ENCODE measurements at places on chromosomes 12 and 14.

GRCh38 chr14:83163016-83163415, 1629.4 kb upstream of the SEL1L start:
- no peak for DNase-seq
- no peaks in the 10 kb centered on the region for H3K27me3 ChIP-seq
- peak overlapping the region; percentile 31 for H3K4me3 ChIP-seq
- H3K4me1 ChIP-seq, result peaks cover 9% of the 10 kb centered on the region

- H3K27me3 ChIP-seq, result no peaks in the 10 kb centered on the region
- no peaks in the 10 kb centered on the region for H3K36me3 ChIP-seq
- H3K4me3 ChIP-seq, result no peak overlapping the region
- no peak overlapping the region for H3K27ac ChIP-seq
Observed at GRCh38 chr12:116898669-116899068, 12.1 kb upstream of the FBXW8 start.

- H3K27me3 ChIP-seq, result no peaks in the 10 kb centered on the region
- no peaks in the 10 kb centered on the region for H3K36me3 ChIP-seq
- no peak overlapping the region for H3K4me3 ChIP-seq
Observed at GRCh38 chr14:106813477-106813823, 1287.1 kb downstream of the TMEM121 start.

GRCh38 chr12:128796439-128797118, 27.2 kb downstream of the SLC15A4 start:
- no peak for DNase-seq
- H3K27ac ChIP-seq, result peak overlapping the region; percentile 82

GRCh38 chr14:89588840-89589296, 171.8 kb upstream of the FOXN3 start:
- no peaks in the 10 kb centered on the region for H3K27me3 ChIP-seq
- no peaks in the 10 kb centered on the region for H3K4me1 ChIP-seq
- no peaks in the 10 kb centered on the region for H3K36me3 ChIP-seq
- H3K27ac ChIP-seq, result no peak overlapping the region
- no peak for DNase-seq

DNA sequence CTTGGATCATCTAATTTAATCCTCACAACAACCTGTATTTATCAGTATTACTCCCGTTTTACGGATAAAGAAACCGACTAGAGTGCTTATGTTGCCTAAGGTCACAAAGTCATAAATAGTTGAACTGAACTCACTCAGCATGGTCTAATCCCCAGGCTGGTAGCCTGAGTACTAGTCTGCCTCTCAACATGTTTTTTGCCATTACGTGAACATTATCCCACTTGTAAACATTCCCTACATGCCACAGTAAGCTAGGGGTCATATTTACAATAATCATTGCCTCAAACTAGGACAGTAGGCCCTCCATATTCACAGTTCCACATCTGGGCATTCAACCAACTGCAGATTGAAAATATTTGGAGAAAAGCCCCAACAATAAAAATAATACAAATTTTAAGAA, 12.1 kb downstream of the SNRPF start:
- H3K27me3 ChIP-seq, result no peaks in the 10 kb centered on the region
- no peak overlapping the region for H3K4me3 ChIP-seq
- no peaks in the 10 kb centered on the region for H3K36me3 ChIP-seq
- no peak overlapping the region for H3K27ac ChIP-seq
- DNase-seq, result no peak

DNA sequence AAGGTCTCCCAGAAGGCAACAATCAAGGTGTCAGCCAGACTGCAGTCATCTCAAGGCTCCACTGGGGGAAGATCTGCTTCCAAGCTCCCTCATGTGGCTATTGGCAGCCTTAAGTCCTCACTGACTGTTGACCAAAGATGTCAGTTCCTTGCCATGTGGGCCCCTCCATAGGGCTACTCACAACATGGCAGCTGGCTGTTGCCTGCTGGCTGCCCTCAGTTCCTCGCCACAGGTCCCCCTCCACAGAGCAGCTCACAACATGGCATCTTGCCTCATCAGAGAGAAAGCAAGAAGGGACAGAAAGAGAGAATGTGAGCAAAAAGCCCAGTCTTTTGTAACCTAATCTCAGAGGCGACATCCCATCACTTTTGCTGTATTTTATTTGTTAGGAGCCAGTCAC, 34.4 kb upstream of the EGLN3 start:
- no peaks in the 10 kb centered on the region for H3K27me3 ChIP-seq
- H3K27ac ChIP-seq, result no peak overlapping the region
- H3K4me3 ChIP-seq, result no peak overlapping the region
- no peak for DNase-seq

DNA sequence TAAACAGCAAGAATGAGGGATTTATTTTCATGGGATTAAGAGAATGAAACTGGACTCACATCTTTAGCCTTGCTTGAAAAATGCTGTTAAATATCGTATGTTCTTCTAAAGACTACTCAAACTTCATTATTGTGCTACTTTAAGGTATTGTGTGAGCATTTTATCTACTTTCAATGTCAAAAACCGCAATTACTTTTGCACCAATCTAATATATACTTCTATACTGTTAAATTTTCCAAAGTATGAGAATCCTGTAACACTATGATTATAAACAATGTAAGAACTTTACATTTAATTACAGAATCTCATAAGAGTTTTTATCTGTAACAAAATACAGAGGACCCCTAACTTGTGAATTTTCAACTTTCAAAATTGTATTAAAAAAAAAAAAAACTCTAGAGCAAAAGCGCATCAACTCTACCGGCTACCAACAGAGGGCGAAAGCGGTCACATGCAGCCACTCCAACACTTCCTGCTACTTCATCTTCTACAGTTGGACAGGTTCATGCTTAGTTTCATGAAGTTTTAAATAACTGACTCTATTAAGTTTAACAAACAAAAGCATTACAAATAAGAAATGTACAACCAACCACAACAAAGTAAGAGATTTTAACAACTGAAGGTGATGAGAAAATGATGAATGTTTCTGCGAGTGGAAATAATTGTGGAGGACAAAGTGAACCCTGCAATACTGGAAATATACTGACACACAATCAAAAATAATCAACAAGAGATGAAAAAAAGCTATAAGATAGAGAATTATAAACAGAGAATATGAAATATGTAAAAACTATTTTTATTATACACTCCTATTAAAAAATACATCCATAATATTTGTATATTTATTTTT, 210.9 kb downstream of the MED13L start:
- no peak overlapping the region for H3K27ac ChIP-seq
- peaks cover 46% of the 10 kb centered on the region for H3K4me1 ChIP-seq
- H3K36me3 ChIP-seq, result no peaks in the 10 kb centered on the region
- H3K27me3 ChIP-seq, result no peaks in the 10 kb centered on the region
- no peak overlapping the region for H3K4me3 ChIP-seq

GRCh38 chr12:15534322-15534721, 212.0 kb downstream of the PTPRO start:
- DNase-seq, result no peak
- H3K27ac ChIP-seq, result peak overlapping the region; percentile 94
- peak overlapping the region; percentile 37 for H3K4me3 ChIP-seq
- no peaks in the 10 kb centered on the region for H3K36me3 ChIP-seq
- H3K4me1 ChIP-seq, result peaks cover 32% of the 10 kb centered on the region

DNA sequence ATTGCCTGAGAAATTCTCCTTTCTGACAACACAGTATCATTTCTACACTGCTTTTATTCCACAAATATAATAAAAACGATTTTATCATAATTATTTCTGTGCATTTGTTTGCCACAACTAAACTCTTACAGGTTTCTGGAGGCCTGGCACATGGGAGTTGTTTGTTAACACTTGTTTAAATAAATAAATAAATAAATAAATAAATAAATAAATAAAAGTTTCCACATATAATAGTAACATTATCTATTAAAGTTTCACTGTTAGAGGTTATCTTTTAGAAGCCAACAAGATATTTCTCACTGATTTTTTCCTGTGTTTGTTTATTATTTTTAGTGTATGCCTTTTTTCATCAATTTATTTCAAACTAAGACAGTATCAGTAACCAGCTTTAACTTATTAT, 323.3 kb downstream of the FOXG1 start:
- H3K4me1 ChIP-seq, result no peaks in the 10 kb centered on the region
- no peak overlapping the region for H3K4me3 ChIP-seq
- no peak for DNase-seq
- no peaks in the 10 kb centered on the region for H3K27me3 ChIP-seq
- no peak overlapping the region for H3K27ac ChIP-seq

DNA sequence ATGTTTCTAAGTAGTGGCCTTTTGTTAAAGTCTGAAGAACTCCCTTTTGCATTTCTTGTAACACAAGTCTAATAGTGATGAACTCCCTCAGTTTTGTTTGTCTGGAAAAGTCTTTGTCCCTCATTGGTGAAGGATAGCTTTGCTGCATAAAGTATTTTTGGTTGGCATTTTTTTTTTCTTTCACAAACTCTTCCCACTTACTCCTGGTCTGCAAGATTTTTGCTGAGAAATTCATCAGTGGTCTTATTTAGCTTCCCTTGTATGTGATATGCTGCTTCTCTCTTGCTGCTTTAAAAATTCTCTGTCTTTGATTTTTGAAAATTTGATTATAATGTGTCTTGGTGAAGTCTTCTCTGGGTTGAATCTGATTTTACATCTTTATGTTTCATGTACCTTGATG, 22.7 kb downstream of the TRMT5 start:
- H3K4me3 ChIP-seq, result no peak overlapping the region
- DNase-seq, result no peak
- H3K27ac ChIP-seq, result no peak overlapping the region
- H3K27me3 ChIP-seq, result no peaks in the 10 kb centered on the region

GRCh38 chr12:43151441-43151981, 400.5 kb downstream of the ADAMTS20 start:
- H3K27ac ChIP-seq, result no peak overlapping the region
- no peaks in the 10 kb centered on the region for H3K36me3 ChIP-seq

DNA sequence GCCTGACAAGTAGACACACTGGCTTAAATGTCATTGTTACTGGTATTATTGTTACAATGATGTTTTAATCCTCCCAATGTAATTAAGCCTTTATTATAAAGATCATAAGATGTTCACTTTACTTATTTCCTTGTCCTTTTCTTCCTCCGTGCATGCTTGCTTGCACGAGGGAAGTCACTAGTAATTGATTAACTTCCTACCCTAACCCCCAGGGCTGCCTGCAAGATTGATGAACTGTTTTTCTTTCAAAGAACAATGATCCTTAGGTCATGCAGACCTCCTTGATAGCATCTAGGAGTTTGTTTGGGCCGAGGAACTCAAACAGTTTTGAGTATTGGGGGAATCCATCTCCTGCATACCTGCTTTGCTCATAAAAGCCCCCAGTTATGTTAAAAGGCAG, 43.0 kb downstream of the GLRX5 start:
- no peaks in the 10 kb centered on the region for H3K27me3 ChIP-seq
- H3K4me1 ChIP-seq, result no peaks in the 10 kb centered on the region
- H3K36me3 ChIP-seq, result no peaks in the 10 kb centered on the region
- H3K27ac ChIP-seq, result no peak overlapping the region
- no peak for DNase-seq

- H3K4me1 ChIP-seq, result peaks cover 3% of the 10 kb centered on the region
- no peaks in the 10 kb centered on the region for H3K27me3 ChIP-seq
- no peak overlapping the region for H3K27ac ChIP-seq
- H3K4me3 ChIP-seq, result no peak overlapping the region
- H3K36me3 ChIP-seq, result no peaks in the 10 kb centered on the region
- no peak for DNase-seq
Observed at GRCh38 chr12:29863665-29864064, 79.9 kb upstream of the TMTC1 start.

DNA sequence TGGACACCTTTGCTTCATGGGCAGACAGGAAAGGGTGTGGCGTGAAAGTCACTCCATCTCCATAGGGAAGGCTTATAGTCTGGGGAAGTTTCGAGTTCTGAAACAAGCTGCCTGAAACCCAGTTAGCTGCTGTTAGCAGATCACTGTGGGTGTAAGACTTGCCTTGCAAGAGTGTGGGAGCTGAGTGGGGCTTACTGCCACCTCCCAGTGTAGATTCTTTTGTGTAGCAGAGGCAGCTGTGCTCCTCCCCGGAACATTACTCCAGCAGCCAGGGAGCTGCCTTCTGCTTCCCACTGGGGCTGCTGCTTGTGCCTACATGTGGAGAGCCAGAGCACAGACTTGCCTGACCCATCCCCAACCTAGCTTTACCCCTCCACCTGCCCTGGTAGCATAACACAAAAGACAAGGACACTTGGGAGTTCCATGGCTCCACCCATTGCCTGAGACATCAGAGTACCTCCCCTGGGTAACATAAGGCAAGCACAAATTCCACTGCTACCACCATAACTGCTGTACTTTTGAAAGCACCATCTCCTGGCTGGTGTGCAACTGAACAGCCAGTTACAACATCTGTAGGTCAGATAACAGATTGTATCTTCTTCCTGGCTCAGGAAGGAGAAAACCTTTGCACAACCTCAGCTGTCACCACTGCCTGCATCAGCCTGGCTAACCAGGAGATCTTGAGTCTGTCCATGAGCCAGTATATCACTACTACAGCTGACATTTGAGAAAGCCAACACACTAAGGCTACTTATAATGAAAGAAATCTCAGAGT, 69.5 kb downstream of the ADAMTS20 start:
- no peak overlapping the region for H3K4me3 ChIP-seq
- no peaks in the 10 kb centered on the region for H3K27me3 ChIP-seq
- DNase-seq, result no peak
- no peaks in the 10 kb centered on the region for H3K4me1 ChIP-seq
- no peak overlapping the region for H3K27ac ChIP-seq
- no peaks in the 10 kb centered on the region for H3K36me3 ChIP-seq

DNA sequence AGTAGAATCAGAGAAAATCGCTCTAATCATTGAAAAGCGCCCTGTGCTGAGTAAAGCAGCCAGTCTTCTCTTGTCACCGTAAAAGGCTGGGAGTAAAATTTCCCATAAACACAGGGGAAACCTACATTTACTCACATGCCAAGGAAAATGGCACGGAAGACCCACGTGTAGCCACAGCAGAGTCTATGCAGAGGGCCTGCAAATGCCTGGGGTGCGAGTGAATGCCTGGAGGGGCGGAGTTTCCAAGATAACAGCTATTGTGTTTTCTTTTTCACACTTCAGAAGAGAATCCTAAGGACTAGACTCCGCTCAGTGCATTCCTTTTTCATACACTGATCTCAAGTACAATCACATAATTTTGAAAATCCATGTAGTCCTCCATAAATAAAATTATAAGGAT, 159.9 kb upstream of the FOXN3 start:
- peak overlapping the region; percentile 83 for H3K27ac ChIP-seq
- H3K4me1 ChIP-seq, result peaks cover 28% of the 10 kb centered on the region
- H3K4me3 ChIP-seq, result peak overlapping the region; percentile 56
- DNase-seq, result no peak

DNA sequence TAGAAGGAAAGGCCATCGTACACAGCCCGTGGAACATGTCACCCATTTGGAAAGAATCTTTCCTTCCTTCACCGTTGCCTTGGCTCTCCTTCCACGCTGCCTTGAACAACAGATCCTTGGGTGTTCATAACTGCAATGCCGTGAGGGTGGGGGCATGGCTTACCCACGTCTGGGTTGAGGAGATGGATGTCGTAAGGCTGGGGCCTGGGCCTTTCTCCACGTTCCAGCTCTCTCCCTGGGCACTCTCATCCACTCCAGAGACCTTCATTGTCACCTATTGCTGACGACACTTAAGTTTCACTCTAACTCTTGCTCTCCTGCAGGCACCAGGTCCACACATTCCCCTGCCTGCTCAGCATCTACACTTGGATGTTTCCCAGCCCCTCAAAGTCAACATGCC, 19.4 kb downstream of the ANO2 start:
- H3K27me3 ChIP-seq, result no peaks in the 10 kb centered on the region
- H3K36me3 ChIP-seq, result no peaks in the 10 kb centered on the region
- H3K4me1 ChIP-seq, result no peaks in the 10 kb centered on the region
- DNase-seq, result no peak
- no peak overlapping the region for H3K27ac ChIP-seq
